ENCODE measurements at places on chromosomes 5 and 9. TPM values are rescaled to one million over a fixed set of nuclear protein-coding genes. Genes with fewer than 3 reads are reported as not detected.

- DNase-seq: peak; percentile 77
- peaks cover 33% of the 10 kb centered on the region for H3K4me1 ChIP-seq
- H3K27me3 ChIP-seq: no peaks in the 10 kb centered on the region
- peak within 1 kb of the TSS; percentile 82 for H3K4me3 ChIP-seq
These were observed at the start of gene ST6GALNAC6 for GRCh38 chr9:127899128-127899943. ST6GALNAC6 (minus strand) TSS chr9:127899603; CDS start chr9:127897981, 1,622 bp downstream.

DNA sequence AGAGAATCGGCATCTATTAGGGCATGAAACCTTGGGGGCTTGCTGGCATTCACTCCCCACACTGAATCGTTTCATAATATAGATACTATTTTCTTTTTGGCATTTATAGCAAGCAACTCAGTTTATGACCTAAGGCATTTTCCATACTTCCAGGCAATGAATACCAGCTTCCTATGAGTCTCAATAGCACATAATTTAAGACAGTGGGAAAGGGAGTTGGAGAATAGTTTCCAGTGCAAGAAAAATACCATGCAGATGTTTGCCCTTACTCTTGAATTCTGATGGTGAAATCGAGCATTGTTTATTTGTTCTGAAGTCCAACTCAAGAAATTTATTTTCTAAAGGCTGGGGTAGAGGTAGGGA is 175.8 kb upstream of the KLF9 start:
- H3K4me3 ChIP-seq: no peak overlapping the region
- no peak overlapping the region for H3K27ac ChIP-seq
- H3K36me3 ChIP-seq: no peaks in the 10 kb centered on the region
- peaks cover 6% of the 10 kb centered on the region for H3K4me1 ChIP-seq
- no peaks in the 10 kb centered on the region for H3K27me3 ChIP-seq
- DNase-seq: no peak

DNA sequence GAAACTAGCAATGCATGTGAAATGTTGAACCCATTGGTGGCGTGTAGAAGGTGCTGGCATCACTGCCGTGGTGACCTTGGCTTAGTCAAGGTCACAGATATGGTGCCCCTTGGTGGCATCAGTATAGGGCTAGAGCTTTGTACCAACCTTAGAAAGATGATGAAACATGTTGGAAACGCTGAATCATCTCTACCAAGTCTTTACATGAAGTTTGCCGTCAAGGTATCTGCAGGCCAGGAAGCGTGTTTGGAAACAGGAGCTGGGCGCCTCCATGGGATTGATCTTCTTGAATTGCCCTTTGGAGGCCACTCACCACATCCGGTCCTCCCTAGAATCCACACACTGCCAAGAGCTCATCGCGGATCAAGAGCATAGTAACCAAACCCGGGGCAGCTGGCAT is 16.9 kb upstream of the BOD1 start:
- peaks cover 2% of the 10 kb centered on the region for H3K4me1 ChIP-seq
- no peak for DNase-seq
- H3K36me3 ChIP-seq: no peaks in the 10 kb centered on the region
- H3K4me3 ChIP-seq: no peak overlapping the region
- H3K27ac ChIP-seq: no peak overlapping the region

DNA sequence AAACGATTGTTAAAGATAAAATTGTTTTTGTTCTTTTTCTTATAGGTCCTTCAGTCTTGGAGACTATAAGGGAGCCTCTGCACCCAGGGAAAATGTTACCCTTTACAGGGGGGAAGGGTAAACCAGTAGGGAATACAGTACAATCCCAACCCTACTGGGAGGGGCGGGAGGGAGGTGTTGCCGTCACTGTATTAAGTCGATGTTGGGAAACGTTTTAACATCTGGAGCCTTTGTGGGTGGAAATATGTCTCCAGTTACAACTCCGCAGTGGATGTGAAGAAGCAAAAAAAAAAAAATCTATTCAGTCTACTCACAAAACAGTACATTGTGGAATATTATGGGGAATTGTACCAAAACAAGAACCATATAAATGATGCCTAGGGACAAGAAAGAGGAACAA is 47.2 kb upstream of the FCHO2 start:
- no peak overlapping the region for H3K4me3 ChIP-seq
- H3K36me3 ChIP-seq: no peaks in the 10 kb centered on the region
- H3K4me1 ChIP-seq: no peaks in the 10 kb centered on the region
- DNase-seq: no peak

- H3K4me3 ChIP-seq: no peak overlapping the region
- no peak overlapping the region for H3K27ac ChIP-seq
- H3K36me3 ChIP-seq: no peaks in the 10 kb centered on the region
- no peaks in the 10 kb centered on the region for H3K27me3 ChIP-seq
These were observed 1.3 kb downstream of the RPP25L start for GRCh38 chr9:34610434-34611206.

GRCh38 chr5:168680395-168680794 is 101.2 kb upstream of the PANK3 start:
- peaks cover 8% of the 10 kb centered on the region for H3K4me1 ChIP-seq
- DNase-seq: no peak
- peak overlapping the region; percentile 47 for H3K27ac ChIP-seq

DNA sequence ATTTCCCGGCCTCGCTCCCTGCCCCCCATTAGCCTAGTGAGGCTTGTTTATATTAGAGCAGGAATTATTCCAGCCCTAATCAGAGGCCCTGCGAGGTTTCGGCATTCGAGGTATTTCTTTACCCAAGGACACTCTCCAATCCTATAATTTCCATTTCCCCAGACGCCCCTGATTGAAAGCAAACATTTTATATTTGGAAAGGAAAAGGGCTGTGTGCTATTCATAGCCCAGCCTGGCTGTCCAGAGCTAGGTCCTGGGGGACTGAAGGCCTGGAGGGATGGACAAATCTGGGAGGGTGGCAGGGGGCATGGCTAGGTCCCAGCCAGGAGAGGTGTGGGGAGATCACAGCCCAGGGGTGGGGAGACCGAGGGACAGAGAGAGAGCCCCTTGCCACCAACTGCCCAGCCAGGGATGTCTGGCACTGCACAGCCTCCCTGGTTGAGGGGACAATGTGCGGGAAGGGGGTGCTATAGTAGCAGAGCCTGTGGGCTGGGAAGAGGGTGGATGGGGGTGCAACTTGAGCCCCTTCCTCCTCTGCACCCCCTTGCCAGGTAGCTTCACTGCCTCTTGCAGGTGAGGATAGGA is 125.1 kb downstream of the BARX1 start:
- H3K27me3 ChIP-seq: no peaks in the 10 kb centered on the region
- H3K4me1 ChIP-seq: peaks cover 10% of the 10 kb centered on the region
- no peaks in the 10 kb centered on the region for H3K36me3 ChIP-seq

- no peaks in the 10 kb centered on the region for H3K27me3 ChIP-seq
- H3K4me1 ChIP-seq: no peaks in the 10 kb centered on the region
- no peak overlapping the region for H3K4me3 ChIP-seq
- no peak overlapping the region for H3K27ac ChIP-seq
- DNase-seq: no peak
These were observed 74.8 kb downstream of the CDK5RAP2 start for GRCh38 chr9:120505186-120505585.

DNA sequence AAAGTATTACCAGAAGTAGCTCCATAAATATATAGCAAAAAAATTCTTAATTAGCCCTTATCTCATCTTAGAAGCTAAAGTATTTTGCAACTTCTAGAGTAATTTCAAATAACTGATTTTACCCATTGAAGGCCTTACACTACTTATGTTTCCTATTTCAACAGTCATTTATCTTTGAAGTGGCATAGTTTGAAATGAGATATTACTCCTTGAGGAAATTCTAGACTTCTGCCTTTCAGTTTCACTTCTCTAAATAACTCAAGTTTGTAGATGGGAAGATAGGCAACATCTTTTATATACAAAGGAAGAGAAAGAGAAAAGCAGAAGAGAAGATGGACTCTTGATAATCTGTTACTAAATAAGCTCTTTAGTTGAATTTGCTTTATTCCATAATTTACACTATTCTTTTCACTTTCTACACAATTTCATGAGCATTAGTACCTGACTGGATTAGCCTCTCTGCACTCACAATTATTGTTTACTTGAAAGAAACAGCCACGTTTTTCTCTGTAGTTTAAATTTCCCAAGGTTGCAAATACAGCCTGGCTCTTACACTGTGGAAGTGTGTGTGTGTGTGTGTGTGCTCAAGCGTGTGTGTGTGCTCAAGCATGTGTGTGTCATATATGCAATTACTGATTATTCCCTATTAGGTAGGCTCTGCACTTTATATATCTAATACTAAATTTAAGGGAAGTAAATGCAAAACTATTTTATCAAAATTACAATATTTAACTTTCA is 60.6 kb upstream of the EMB start:
- H3K27me3 ChIP-seq: no peaks in the 10 kb centered on the region
- no peaks in the 10 kb centered on the region for H3K36me3 ChIP-seq
- no peak for DNase-seq
- H3K4me3 ChIP-seq: no peak overlapping the region
- no peaks in the 10 kb centered on the region for H3K4me1 ChIP-seq
- no peak overlapping the region for H3K27ac ChIP-seq

GRCh38 chr5:93596676-93597490 is 13.9 kb downstream of the NR2F1 start:
- no peak for DNase-seq
- H3K4me3 ChIP-seq: no peak overlapping the region
- H3K4me1 ChIP-seq: no peaks in the 10 kb centered on the region

GRCh38 chr5:157913575-157913974 is 54.6 kb upstream of the CLINT1 start:
- peaks cover 5% of the 10 kb centered on the region for H3K4me1 ChIP-seq
- no peaks in the 10 kb centered on the region for H3K27me3 ChIP-seq
- no peaks in the 10 kb centered on the region for H3K36me3 ChIP-seq

DNA sequence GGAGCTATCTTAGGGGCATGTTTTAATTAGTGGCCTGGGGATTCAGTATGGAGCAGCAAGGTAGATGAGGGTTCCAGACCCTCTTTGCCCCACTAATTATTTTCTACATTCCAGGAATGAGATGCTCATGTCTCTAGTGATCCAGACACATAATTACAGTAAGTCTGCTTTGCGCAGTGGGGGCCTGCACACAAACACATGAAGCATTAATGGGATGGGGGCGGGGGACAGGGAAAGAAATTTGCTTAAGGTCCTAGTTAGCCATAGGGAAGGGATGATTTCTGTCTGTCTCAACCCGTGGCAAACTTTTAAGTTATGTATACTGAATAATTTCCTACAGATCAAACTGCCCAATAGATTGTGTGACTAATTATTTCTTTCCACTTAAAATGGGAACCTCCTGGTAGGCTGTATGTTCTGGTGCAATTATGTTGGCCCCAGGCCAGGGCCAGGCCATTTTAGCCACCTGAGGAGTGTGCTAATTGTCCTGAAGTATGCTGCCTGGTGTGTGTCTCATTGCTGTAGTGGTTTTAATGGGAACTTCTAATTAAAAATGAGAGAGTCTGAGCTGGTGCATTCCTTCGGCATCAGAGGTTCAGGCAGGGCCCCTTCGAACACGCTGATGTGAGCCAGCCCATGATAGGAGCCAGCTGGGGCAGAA is 134.4 kb downstream of the PTTG1 start:
- H3K36me3 ChIP-seq: no peaks in the 10 kb centered on the region
- no peak overlapping the region for H3K27ac ChIP-seq
- H3K27me3 ChIP-seq: no peaks in the 10 kb centered on the region
- no peak for DNase-seq
- no peaks in the 10 kb centered on the region for H3K4me1 ChIP-seq

- H3K36me3 ChIP-seq: no peaks in the 10 kb centered on the region
- H3K27me3 ChIP-seq: no peaks in the 10 kb centered on the region
- no peak for DNase-seq
- no peak overlapping the region for H3K4me3 ChIP-seq
- H3K4me1 ChIP-seq: no peaks in the 10 kb centered on the region
These were observed 62.3 kb upstream of the TXNDC8 start for GRCh38 chr9:110399983-110400382.

GRCh38 chr5:141941779-141942178 is 16.2 kb downstream of the PCDH12 start:
- no peak overlapping the region for H3K27ac ChIP-seq
- no peaks in the 10 kb centered on the region for H3K27me3 ChIP-seq
- no peaks in the 10 kb centered on the region for H3K36me3 ChIP-seq

- H3K36me3 ChIP-seq: no peaks in the 10 kb centered on the region
- no peaks in the 10 kb centered on the region for H3K4me1 ChIP-seq
- H3K4me3 ChIP-seq: no peak overlapping the region
- no peak overlapping the region for H3K27ac ChIP-seq
These were observed 368.4 kb upstream of the GRAMD2B start for GRCh38 chr5:126054577-126055347.

DNA sequence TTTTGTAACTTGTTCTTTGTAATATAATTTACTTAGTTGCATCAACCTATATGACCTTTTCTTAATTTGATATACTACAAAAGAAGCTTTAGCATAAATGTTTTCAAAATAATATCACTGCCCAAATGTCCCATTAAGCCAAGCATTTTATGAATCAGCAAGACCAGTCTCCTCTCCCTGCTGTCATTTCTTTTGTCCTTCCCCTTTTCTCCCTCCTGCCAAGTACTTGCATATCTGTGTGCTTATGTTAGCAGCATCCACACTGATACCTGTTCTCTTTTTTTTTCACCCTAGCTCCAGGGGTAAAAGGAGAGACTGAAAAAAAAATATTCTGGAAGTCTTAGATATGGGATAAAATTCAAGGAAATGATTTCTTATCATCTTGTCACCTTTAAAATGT is 69.7 kb downstream of the ZSWIM6 start:
- no peaks in the 10 kb centered on the region for H3K36me3 ChIP-seq
- no peak for DNase-seq
- no peaks in the 10 kb centered on the region for H3K27me3 ChIP-seq
- H3K4me1 ChIP-seq: no peaks in the 10 kb centered on the region
- no peak overlapping the region for H3K27ac ChIP-seq
- no peak overlapping the region for H3K4me3 ChIP-seq

DNA sequence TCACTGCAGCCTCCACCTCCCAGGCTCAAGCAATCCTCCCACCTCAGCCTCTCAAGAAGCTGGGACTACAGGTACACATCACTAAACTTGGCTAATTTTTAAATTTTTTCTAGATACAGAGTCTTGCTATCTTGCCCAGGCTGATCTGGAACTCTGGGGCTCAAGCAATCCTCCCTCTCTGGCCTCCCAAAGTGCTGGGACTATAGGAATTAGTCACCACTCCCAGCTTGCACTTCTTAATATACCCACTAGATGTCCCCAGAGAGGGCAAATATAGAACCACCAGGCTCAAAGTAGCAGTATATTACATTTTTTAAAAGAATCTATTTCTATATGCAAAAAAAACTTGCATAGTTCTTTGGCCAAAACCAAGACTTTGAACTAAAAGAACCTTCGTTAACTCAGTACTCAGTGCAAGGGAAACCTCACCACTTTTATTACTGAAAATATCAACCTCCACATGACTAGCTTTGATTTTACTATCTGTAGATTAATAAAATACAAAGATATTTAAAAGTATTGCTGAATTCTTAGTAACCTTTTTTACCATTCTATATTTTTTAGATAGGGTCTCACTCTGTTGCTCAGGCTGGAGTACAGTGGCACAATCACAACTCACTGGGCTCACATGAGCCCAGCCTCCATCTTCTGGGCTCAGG is 25.8 kb upstream of the HSD17B3 start:
- H3K36me3 ChIP-seq: no peaks in the 10 kb centered on the region
- peak; percentile 53 for DNase-seq

- H3K4me3 ChIP-seq: no peak overlapping the region
- peak overlapping the region; percentile 37 for H3K27ac ChIP-seq
- H3K4me1 ChIP-seq: peaks cover 58% of the 10 kb centered on the region
- no peaks in the 10 kb centered on the region for H3K36me3 ChIP-seq
These were observed 41.7 kb upstream of the IL17B start for GRCh38 chr5:149420545-149421371.

OCLN gene
- 0.99 TPM for total RNA-seq

LRRC14B gene
- not detected for total RNA-seq

ABO gene
- total RNA-seq: 18.5 TPM

F12 gene
- total RNA-seq: 1.7 TPM
